Right ventricle myocardium inferior (tissue), 1 donor: ENCODE measurements at places on chromosomes 3 and 15. TPM values are rescaled to one million over a fixed set of nuclear protein-coding genes. Genes with fewer than 3 reads are reported as not detected.

GRCh38 chr3:54408328-54408727 lies 286.0 kb downstream of the CACNA2D3 start:
- DNase-seq: no peak

DNA sequence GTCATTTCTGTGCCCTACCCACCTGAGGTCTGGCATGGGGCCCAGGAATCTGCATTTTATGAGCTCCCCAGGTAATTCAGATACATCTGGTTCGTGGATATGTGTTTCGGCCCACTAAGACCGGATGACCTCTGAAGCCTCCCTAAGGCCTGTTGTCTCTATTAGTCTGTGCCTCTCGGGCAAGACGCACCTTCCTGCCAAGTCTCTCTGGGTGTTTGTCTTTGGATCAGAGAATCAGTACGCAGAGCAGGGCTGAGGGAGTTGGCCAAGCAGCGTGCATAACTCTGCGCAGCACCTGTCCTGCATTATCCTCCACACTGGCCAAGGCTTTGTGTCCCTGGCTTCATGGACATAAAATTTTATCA lies 181.0 kb downstream of the THSD4 start:
- DNase-seq: no peak

DNA sequence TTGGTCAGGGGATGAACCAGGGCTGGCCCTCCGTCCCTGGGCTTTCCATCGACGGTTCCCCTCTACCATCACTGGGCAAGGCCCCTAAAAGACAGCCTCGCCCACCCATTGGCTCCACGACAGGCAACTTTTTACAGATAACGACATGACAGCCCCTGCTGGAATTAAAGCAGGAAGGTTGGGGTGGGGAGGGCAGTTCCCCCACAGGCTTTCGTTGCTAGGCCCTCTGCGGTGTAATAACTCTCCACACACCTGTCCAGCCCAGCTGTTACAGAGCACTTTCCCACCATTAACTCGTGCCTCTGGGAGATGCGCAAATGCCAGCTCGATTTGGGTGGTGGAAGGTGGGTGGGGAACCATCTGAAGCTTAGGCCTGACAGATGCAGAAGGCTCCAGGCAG lies 264.2 kb upstream of the TLE3 start:
- DNase-seq: no peak

GRCh38 chr3:144626835-144627234 lies 655.2 kb downstream of the DIPK2A start:
- DNase-seq: no peak

- no peak for DNase-seq
Measured at GRCh38 chr15:92524874-92525565, 130.6 kb downstream of the FAM174B start.

DNA sequence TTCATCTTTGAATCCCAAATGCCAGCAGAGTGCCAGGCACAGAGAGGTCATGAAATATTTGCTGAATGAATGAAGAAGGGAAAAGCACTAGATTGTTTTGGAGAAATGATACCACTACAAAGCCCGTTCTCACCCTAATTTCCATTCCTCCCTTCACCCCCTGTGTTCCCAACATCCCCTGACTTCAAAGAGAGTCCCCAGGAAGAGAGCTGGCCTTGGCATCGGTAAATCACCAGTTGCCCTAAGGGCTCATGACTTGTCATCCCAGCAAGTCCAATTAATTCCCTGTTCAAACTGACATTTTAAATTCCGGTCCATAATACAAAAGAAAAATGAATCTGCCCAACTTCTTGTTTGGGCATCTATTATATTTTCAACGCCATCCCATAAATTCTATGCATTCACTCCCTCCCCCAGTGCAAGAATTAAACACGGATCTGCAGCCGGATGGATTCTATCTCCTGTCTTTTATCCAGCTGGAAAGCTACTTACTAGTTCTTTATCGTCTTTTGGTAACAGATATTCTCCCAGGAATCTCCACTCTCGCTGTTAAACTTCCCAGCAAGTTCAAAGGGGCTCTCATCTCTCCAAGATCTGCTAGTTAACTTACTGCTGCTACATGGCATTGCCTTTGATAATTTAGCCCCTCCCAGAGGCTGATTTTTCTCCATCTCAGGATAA lies 63.9 kb upstream of the TSC22D2 start:
- no peak for DNase-seq

GRCh38 chr15:39270934-39271333 lies 309.9 kb upstream of the THBS1 start:
- DNase-seq: no peak

DNA sequence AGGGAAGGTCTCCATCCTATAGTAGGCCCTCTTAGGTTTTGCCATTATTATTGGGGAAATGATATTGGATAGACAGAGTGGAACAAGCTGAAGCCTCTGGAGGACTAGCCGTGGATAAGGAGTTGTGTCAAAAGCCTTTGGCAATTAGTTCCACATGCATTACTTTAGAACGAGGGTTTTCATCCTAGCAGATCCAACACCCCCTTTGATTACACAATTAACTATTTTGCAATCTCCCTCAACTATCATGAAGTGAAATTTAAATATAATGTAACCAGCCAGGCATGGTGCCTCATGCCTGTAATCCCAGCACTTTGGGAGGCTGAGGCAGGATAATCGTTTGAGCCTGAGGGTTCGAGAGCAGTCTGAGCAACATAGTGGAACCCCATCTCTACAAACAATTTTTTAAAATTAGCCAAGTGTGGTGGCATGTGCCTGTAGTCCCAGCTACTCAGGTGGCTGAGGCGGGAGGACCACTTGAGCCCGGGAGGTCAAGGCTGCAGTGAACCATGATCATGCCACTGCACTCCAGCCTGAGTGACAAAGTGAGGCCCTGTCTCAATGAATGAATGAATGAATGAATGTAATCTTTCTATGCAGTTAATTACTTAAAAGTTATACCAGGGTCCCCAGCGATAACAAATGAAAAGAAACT lies 56.8 kb downstream of the PXYLP1 start:
- DNase-seq: no peak

DNA sequence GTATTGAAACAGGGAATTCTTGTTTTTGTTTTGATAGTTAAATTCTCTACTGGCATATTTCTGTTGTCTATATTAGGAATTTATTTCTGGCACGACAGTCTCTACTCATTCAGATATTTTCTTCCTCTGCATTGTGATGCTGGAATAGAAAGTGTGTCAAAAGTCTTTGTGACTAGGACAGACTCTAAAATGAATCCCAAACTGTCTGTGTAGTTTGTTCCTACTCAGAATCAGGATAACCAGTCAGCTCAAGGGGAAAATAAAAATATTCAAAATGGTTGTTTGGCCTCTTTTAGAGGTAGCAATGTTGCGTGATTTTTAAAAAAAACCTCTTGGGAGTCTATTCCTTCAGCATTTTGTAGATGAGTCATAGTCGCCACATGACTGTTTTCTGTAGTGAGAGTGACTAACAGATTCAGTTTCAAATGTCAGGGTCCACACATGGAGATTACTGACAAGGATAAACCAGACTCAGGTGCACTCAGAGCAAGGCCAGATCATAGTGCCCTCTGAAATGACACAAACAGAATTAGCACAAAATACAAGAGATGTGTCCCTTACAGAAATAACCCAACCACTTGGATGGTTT lies 13.1 kb downstream of the SLC7A14 start:
- no peak for DNase-seq

GRCh38 chr15:91688811-91689210 lies 164.7 kb upstream of the SLCO3A1 start:
- no peak for DNase-seq

GRCh38 chr3:192395506-192395905 lies 331.8 kb downstream of the FGF12 start:
- no peak for DNase-seq

The LDHAL6B gene
- not detected for total RNA-seq
